ENCODE measurements at places on chromosomes 2 and 18.
A peak's percentile ranks its signal among the peaks of the same experiment; 100 is the strongest.

GRCh38 chr2:203501873-203502272, 33.2 kb downstream of the RAPH1 start:
- H3K4me3 ChIP-seq, result no peak overlapping the region
- H3K27me3 ChIP-seq, result no peaks in the 10 kb centered on the region
- H3K27ac ChIP-seq, result peak overlapping the region; percentile 40
- H3K4me1 ChIP-seq, result no peaks in the 10 kb centered on the region
- no peak for DNase-seq

DNA sequence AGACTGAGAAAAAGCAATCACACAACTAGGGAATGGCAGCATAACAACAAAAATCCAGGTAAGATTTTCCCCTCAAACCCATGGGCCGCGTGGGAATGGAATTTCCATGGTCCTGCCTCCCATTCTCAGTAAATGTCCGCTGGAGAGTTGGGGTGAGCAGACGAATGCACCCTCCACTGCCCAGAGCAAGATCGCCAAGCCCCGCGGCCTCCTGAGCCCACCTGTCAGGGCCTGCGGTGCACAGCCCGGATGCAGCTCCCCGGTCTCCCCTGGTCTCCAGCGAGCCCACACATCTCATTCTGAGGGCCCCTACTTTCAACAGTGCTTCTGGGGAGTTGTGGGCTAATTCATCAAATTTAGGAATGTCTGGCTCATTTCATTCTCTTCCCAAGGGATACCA, 327.4 kb upstream of the HS6ST1 start:
- no peaks in the 10 kb centered on the region for H3K27me3 ChIP-seq
- H3K36me3 ChIP-seq, result no peaks in the 10 kb centered on the region
- H3K4me3 ChIP-seq, result no peak overlapping the region
- no peak for DNase-seq
- H3K27ac ChIP-seq, result no peak overlapping the region

DNA sequence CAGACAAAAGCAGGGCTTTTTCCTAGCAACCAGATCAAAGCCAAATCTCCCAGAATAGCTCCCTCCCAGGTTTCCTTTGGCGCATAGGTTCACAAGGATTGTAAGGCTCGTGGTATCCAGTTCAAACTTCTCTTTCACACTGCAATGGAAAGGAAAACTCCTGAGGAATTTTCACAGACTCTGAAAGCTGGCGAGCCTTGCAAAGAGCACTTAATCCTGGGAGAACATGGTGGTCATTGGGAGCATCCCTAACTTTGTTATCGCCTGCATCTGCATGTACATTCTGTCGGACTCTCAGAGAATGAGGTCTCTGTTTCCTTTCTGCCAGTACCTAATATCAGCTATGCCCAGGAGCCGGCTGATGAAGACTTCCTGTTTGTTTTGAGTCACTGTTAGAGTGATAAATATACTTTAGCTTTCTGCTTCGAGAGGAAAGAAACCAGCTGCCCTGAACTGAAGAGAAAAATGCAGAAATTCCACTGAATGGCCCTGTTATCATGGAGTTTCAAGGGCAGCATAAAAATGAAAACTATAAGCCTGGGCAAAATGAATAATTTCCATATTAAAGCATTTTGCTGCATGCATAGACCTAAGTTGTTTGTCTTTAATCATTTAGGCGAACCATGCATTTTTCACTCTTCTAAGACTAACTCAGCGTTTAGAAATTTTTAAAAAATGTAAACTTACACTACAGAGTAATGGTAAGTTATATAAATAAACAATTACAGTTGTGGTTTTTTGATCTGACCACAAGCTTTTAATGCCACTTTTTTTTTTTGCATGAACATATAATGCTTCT, 76.4 kb upstream of the ZEB2 start:
- H3K36me3 ChIP-seq, result no peaks in the 10 kb centered on the region
- H3K4me3 ChIP-seq, result no peak overlapping the region
- H3K27ac ChIP-seq, result no peak overlapping the region

- no peak overlapping the region for H3K4me3 ChIP-seq
- no peak for DNase-seq
- peaks cover 11% of the 10 kb centered on the region for H3K4me1 ChIP-seq
- H3K36me3 ChIP-seq, result no peaks in the 10 kb centered on the region
- H3K27ac ChIP-seq, result no peak overlapping the region
Measured at GRCh38 chr2:157625296-157625695, 3.4 kb downstream of the ACVR1C start.

DNA sequence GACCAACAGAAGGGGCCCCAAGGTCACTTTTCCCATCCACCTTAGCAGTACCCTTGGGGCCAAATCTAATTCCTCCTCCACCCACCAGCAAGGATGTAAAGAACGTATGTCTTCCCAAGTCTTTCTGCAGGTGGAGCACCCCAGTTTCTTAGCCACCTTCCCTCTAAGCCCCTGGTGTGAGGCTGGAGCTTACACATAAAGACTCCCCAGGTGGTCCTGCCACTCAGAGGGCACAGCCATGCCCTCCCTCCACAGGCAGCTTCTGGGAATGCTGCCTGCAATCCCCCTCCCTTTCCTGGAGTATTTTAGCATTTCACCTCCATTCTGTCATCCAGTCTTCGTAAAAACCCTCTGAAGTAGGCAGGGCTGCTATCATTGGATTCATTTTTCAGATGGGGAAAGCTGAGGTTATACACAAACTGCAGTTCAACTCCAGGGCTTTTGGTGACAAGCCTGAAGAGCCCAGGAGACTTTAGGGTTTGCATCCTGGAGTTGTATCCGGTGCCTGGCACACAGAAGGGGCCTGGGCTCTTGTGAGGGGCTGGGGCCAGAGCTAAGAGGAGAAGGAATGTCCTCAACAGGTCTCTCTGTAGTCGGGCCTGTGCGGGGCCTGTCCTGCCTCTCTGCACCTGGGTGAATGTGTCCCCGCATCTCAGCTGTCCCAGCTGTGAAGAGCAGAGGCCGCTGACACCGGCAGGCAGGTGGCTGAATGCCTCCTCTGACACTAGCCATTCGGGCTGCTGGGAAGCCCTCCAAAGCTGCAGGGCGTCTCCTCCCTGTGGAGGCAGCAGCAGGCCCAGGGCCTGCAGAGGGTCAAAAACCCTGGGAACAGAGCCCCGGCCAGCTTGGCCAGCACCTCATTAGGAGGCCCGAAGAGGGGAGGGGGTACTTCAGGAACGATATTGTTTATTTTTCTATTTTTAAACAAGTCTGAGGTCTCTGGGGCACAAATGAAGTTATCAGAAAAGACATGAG, 27.6 kb downstream of the CIB4 start:
- no peak overlapping the region for H3K27ac ChIP-seq
- DNase-seq, result no peak
- H3K4me3 ChIP-seq, result no peak overlapping the region
- no peaks in the 10 kb centered on the region for H3K27me3 ChIP-seq
- no peaks in the 10 kb centered on the region for H3K36me3 ChIP-seq

DNA sequence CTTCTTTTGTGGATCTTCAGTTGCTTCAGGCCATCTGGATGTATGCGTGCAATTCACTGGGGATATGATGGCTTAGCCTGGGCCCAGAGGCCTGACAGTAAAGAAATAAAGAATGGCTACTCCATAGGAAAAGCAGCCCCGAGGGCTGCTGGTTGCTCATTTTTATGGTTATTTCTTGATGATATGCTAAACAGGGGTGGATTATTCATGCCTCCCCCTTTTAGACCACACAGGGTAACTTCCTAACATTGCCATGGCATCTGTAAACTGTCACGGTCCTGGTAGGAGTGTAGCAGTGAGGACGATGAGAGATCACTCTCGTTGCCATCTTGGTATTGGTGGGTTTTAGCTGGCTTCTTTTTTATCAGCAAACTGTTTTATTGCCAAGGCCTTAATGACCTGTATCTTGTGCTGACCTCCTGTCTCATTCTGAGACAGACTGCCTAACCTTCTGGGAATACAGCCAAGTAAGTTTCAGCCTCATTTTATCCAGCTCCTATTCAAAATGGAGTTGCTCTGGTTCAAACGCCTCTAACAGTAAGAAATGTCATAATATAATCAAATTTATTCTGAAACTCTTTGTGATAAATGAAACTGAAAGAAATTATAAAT, 60.5 kb downstream of the DSEL start:
- H3K4me1 ChIP-seq, result no peaks in the 10 kb centered on the region
- H3K36me3 ChIP-seq, result no peaks in the 10 kb centered on the region
- H3K27ac ChIP-seq, result no peak overlapping the region
- H3K27me3 ChIP-seq, result no peaks in the 10 kb centered on the region
- DNase-seq, result no peak

GRCh38 chr2:228869636-228870264, 401.3 kb downstream of the PID1 start:
- H3K27me3 ChIP-seq, result no peaks in the 10 kb centered on the region
- DNase-seq, result no peak
- no peak overlapping the region for H3K27ac ChIP-seq
- no peak overlapping the region for H3K4me3 ChIP-seq
- H3K4me1 ChIP-seq, result no peaks in the 10 kb centered on the region

Data from thymus (tissue), 14 donors.